ENCODE measurements at places on chromosomes 11 and 22.

DNA sequence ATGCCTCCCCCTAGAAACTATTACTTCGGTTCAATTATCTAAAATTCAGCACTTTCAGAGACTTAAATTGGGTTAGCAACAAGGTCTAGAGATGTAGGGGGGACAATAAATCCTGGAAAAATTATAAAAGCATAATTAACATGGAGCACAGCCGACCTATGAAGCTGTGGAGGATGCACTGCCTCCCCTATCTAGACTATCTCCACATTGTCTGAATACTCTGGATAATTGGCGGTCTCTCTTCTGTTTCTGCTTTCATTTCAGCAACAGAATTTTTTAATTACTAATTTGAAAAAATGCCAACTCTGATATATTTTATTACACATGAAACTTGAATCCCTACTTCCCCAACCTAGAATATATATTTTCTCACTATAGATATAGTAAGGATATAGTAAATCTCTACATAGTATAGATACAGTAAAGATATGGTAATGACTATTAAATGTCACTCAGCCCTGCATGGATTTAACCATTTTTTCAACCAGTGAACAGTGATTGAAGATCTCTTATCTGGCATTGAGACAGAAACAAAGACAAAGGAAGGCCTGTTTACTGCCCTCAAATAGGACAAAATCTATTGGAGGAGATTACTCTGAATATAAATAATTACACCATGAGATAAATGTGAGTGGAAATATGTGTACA is 157.6 kb downstream of the BLID start:
- DNase-seq = no peak

DNA sequence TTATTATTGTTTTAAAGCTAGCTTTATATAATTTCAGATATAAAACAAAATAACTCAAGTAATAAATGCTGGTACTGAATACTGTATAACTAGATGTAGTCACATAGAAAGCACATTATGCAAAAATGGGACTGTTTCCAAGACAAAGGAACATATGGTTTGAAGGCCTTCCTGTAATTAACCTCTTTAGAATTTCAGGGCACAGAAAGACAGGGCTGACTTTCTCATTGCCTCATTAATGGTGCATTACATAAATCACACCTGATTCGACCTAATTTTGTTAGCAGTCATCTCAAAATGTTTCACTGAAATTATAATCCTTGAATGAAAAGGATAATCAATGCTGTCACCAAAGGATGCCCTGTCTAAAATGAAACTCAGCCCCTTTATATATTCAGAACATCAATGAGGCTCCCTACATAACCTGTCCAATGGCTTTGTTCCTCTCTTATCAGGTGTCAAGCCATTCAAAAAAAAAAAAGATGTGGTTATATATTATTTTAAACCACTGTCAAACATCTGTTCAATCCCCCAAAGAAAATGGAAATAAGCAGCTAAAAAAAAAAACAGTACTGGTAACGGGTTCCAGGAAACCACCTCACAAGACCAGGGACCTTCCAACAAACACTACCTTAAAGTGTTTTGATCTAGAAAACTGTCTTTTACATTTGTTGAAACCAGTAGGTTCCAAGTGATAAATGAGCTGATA is 77.4 kb downstream of the FAM168A start:
- DNase-seq = no peak

- DNase-seq = no peak
Observed at GRCh38 chr11:119778391-119779194, 49.6 kb upstream of the NECTIN1 start.

GRCh38 chr11:62427630-62428233 is 8.9 kb downstream of the SCGB1A1 start:
- DNase-seq = no peak

DNA sequence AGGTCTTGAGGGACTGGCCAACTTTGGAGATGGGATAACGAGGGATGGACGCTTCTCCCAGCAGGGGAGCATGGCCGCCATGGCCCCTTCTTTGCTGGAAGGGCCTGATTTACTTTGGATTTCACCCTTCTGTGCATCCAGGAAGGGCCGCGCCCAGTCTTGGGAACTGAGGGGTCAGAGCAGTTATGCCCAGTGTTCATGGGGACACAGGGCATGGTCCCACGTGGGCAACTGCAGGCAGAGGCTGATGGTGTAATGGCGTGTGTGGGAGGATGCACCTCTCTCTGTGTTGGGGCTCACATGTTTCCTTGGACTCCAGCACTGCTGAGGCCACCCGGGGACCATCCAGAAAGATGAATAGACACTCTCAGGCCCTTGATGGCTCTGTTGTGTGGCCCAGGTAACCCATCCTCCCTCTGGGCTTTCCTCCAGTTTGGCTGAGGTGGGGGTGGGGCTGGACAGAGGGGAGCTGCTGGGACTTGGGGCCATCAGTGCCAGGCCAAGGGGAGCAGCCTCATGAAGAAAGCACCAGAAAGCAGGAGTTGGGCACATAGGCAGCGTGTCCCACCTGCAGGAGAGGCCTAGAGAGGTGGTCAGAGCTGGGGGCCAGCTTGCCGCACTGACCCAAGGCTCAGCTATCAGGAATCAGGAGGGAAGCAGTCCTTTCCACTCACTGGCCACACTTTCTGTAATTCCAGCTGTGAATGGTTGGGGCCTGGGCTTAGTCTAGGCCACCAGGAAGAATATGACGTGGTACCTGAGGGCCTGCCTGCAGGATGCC is 1033.9 kb downstream of the TBC1D22A start:
- no peak for DNase-seq

DNA sequence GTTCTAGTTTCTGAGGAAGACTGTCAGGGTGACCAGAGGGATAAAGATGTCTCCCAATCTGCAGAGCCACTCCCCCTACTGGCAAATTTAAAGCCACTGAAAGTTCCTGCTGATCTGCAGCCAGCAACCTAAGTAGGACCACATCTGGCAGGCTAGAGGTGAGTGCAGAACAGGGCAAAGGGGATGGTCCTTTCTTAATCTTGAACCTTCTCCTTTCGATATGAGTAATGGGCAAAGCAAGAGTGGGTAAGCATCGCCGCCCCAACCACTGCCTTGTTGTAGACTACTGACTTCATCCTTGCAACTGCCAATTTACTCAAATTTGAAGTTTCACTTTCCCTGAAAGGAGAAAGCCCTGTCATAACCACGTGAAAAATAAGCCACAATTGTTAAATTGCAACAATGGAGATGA is 30.7 kb downstream of the SCUBE2 start:
- no peak for DNase-seq

DNA sequence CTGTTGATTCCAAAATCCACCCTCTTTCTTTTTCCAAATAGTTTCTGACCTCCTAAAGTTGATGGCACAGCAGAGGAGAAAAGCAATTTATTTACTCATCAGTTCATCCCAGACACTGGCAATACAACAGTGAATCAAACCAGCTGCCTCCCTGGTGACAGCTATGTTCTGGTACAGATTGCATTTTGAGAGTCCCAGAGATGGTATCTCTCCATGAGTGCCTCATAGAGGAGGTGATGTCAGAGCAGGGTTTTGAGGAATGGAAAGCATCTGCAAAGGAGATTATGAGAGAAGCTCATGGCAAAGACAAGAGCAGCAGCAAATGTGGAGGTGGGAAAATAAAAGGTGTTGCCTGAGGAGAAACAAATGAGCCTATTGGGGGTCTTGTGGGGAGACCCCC is 377.2 kb downstream of the MN1 start:
- DNase-seq = no peak

GRCh38 chr11:82978422-82979099 is 77.0 kb downstream of the DDIAS start:
- no peak for DNase-seq

GRCh38 chr22:35971456-35972119 is 57.0 kb downstream of the RBFOX2 start:
- no peak for DNase-seq

- DNase-seq = no peak
Observed at GRCh38 chr22:40345815-40346184, 500 bp upstream of the ADSL start.

DNA sequence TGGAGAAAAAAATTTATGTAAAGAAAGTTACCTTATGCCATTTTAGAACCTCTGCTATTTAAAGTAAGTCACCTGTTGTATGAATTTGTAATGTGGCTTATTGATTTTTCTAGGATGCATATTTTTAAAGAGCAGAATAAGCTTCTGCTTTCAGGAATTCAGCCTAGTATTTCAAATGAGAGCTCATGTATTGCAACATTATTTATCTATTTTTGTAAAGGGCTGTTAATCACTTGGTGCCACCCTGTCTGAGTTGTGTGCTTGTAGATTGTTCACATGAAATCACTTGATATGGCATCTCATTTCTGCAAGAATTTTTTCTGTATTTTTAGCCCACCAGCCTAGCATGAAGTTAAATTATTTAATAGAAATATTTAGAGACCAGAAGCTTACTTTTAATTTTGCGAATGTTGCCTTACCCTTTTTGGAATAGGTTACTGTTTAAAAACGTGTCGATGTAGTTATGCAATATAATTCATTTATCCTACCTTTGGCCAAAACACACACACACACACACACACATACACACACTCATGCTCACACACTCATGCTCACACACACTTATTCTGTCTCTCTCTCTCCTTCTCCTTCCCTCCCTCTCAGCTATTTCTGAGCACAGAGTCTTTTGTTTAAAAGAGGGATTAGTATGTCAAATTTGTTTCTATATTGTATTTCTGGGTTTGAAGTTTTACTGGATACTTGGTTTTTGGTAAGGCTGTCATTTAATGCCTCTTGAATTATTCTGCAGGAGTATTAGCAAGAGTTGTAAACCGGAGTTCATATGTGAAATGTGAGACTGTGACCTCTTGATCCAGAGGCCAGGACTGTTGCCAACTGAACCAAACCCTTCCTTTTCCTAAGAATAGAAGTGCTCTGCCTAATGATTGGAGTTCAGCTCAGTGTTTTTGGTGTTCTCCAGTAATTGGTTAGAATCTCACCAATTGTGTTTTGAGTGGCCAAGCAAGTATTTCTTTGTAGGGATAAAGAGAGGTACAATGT is 34.4 kb downstream of the YAP1 start:
- DNase-seq = no peak

DNA sequence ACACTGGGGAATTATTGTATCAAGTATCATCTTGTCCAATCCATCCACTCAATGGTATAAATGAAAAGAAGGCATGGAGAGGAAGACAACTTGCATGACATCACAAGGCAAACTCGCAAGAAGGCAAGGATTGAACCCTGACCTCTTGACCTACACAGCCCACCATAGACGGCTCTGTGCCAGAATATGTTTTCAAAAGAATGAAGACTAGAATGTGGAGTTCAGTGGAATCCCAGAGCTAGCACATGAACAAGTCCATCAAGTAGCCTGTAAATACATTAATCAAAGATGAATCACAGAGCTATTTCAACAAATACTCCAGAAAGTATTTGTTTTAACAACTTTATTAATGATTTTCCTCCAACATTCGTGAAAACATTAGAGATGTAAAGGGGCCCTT is 189.7 kb downstream of the GUCY1A2 start:
- no peak for DNase-seq

DNA sequence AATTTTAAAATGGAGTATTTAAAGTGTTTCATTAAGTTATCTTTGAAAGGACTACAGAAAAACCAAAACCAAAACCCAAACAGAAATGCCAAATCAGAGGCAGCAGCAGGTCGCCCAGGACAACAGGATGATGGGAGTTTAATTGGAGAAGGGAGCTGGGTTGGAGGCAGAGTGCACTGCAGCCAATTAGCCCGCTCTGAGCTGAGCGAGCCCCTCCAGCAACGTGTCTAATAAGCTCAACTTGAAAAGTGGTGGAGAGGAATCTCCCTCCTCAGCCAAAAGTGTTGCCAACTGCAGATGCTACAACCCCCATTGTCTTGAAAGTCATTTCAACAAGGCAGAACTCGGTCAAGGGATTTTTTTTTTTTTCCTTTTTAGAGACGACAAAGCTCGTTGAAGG is 323.9 kb downstream of the CADM1 start:
- no peak for DNase-seq

GRCh38 chr22:39292031-39292462 is 27.4 kb downstream of the RPL3 start:
- DNase-seq = no peak

GRCh38 chr22:38214302-38215056 is 12.7 kb downstream of the MAFF start:
- no peak for DNase-seq

DNA sequence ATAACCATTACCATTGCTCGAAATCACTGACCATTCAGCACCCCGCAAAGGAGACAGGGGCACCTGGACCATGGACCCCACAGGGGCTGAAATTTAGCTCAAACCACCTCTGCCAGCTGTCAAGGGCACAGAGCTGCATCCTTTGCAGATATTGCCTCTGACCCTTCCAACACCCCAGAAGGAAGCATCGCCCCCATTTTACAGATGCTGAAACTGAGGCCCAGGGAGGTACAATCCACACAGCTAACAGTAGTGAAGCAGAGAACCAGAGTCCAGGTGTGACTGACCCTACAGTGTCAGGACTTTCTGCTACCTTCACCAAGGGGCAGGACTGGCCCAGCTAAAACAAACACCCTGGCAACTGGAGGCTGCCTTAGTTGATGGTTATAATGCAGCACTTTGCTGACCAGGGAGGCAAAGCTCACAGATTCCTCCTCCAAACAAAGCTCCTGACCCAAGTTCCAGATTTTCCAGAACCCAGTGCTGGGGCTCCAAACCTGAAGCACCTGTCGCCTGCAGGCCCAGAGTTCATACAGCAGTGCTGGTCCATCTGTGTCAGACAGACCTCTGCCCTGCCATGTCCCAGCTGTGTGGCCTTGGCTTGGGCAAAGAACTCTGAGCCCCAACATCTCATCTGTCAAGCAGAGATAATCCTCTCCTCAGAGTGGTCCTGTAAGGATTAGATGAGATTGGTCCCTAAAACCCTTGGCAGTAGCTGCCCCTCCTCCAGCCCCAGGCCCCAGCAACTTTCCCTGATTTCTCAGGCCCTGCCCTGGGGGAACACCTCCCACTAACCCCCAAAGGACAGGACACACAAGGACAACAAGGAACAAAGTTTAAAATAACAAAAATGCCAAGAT is 15.2 kb upstream of the ARAP1 start:
- no peak for DNase-seq

DNA sequence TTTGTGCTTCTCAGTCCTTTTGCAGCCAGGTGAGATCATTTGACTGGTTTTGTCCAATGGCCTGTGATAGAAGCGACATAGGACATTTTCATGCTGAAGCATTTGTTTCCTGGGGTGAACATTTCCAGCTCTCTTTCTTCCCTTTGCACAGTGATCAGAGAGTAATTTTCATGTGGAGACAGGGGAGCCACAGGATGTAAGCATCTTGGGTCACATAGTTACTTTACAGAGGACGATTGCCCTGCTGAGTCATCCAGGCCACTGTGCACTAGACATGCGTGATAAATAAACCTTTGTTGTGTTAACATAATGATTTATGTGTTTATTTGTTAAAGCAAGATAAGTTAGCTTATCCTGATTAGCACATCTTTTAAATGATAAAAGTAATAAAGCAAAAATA is 263.5 kb upstream of the CCDC179 start:
- DNase-seq = no peak

- no peak for DNase-seq
Observed at GRCh38 chr11:130246738-130247137, 68.0 kb downstream of the ZBTB44 start.

- DNase-seq = no peak
Observed at GRCh38 chr11:37203006-37203405, 605.0 kb upstream of the RAG2 start.

Measured in cerebellar nuclear complex (tissue), 1 donor.